LHCN-M2 (cell line): ENCODE measurements at places on chromosomes 3 and 15.
A peak's percentile ranks its signal among the peaks of the same experiment; 100 is the strongest.

GRCh38 chr15:75570126-75570845 is 8.8 kb downstream of the PTPN9 start:
- no peak for DNase-seq

- peak; percentile 89 for DNase-seq
Measured at GRCh38 chr3:178084938-178085816, 451.1 kb upstream of the KCNMB2 start.

- peak; percentile 67 for DNase-seq
Measured at GRCh38 chr3:197186887-197187588, 111.4 kb downstream of the DLG1 start.

DNA sequence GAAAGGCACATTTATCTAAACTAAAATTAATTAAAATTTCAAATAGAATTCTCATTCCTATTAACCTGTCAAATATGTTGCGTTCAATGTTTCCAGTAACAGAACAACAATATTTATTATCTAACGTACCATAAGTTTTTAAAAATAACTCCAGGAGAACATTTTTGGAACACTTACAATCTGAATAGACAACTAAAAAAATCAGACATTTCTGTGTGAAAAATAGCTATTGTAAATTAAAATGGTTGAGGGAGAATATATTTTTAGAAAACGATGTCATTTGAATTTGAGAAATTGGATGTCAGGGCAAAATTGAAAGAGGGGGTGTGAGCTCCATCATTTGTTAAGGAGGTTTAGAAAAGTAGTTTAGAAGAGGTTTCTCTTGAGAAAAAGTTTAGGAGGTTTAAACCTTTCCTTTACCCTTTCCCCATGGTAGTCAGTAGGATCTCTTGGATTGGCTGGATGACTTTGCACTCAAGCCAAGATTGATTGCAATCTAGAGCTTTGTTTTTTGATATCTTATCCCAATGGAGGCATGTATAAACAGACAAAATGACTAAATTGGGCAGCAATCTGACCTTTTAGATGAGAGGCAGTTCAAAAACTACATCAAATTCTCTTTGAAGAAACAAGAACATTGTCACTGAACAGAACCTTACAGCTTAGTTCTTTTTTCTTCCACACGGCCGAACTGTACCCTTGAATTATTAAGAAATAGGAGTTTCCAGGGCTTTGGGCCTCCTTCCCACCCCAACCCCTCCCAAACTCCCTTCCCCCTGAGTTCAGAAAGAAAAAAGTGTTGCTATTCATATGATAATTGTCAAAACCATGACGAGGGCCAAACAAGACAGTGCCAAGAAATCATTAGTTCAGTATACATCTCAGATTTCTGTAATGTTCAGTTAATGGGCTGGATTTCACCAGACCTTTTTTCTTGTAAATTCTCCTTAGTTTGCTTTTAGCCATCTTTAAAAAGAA is 79.7 kb upstream of the CDIN1 start:
- DNase-seq = no peak
